Caco-2 (cell line): ENCODE measurements at places on chromosomes 12 and 14. TPM values are rescaled to one million over a fixed set of nuclear protein-coding genes. Genes with fewer than 3 reads are reported as not detected.

GRCh38 chr14:93951635-93952540, 24.5 kb downstream of the ASB2 start:
- no peak overlapping the region for H3K4me3 ChIP-seq
- H3K4me1 ChIP-seq, result 0 out of 2 replicates have a peak, but pooled peaks cover 3% of the 10 kb centered on the region
- DNase-seq, result no peak

DNA sequence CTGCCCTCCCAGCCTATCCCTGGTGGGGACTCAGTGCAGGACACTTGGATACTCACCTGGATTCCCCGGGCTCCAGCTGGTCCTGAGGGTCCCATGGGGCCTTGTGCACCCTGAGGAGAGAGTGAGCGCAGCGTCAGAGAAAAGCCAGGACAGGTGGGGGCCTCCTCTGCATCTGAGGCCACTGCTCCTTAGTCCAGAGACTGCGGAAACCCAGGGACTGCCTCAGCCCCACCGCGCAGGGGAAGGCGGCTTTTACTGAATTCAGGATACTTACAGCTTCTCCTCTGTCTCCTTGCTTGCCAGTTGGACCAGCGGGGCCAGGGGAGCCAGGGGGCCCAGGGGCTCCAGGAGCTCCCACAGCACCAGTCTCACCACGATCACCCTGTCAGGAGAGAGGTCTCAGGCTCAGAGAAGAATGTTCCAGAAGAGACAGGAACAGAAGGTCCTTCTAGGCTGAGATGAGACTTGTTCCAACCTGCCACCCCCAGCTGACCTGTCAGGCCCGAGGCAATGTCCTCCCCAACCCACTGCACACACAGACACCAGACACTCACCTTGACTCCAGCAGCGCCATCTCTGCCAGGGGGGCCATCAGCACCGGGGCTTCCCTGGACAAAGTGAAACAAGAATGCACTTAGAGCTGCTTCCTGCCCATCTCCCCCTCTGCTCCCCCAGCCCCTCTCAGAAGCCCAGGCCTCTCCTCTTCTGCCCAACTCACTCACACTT, 13.8 kb downstream of the TMEM106C start:
- no peak for DNase-seq
- no peaks in the 10 kb centered on the region for H3K4me1 ChIP-seq
- H3K36me3 ChIP-seq, result no peaks in the 10 kb centered on the region; the same call in 1 of the 2 replicates
- H3K4me3 ChIP-seq, result no peak overlapping the region
- no peaks in the 10 kb centered on the region for H3K27me3 ChIP-seq

GRCh38 chr12:57235017-57235727, 5.7 kb downstream of the SHMT2 start:
- H3K27me3 ChIP-seq, result peaks cover 4% of the 10 kb centered on the region
- no peak for DNase-seq
- H3K27ac ChIP-seq, result no peak overlapping the region
- H3K36me3 ChIP-seq, result peaks cover 8% of the 10 kb centered on the region
- peaks cover 12% of the 10 kb centered on the region; the same call in 1 of the 2 replicates for H3K4me1 ChIP-seq
- no peak overlapping the region for H3K4me3 ChIP-seq

DNA sequence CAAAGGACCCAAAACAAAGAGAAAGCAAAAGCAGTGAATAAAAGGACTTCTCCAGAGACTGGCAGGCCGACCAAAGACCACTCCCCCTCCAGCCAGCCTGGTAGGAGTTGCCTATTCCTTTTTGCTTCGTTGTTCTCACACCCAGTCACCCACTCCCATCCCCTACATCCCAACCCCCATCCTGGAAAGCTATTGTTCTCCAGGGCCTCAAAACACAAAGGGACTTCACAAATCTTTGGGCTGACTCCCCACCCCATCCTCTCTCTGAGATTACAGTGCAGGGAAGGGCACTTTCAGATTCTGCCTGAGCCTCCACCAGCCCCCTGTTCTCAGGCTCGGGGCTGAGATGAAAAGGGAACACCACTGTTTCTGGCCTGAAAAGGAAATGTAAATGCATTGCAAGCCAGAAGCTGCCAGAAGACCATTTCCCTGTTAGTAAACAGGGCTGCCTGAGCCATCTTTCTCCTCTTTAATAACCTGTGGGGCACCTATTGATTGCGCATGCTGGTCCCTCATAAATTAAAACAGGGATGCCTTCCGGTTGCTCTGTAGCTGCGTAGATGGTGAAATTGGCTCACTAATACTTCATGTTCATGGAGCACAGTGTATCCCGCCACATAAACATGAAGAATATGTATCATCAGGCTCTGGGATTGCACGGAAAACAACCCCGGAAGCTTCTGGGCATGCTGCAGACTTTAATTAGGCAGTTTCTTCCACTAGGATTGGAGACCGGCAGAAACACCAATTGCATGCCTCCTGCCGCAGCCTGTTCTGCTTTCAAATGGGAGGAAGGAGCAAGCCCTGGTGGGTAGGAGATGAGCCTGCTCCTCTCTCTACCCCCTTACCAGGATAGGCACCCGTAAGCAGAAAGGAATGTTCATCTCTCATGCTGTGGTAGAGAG, 130.3 kb upstream of the FUT8 start:
- H3K4me3 ChIP-seq, result no peak overlapping the region
- H3K27ac ChIP-seq, result peak overlapping the region; percentile 4
- no peak for DNase-seq
- no peaks in the 10 kb centered on the region for H3K36me3 ChIP-seq
- H3K4me1 ChIP-seq, result peaks cover 18% of the 10 kb centered on the region

DNA sequence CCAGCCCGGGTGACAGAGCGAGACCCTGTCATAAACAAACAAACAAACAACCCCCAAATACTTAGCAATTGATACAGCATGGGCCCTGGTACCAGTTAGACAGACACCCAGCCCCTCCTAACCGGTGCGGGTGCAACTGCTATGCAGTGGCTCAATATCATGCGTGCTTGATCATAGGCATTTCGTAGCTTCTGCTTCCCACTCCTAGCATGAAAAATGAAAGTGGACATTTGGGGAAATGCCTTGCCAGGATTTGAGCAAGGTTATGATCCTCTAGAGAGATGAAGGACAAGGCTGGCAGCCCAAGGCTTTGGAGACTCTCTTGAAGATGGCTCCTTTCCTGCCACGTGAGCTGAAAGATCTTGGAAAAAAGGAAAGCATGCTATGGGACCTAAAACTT, 13.7 kb downstream of the FGF6 start:
- no peaks in the 10 kb centered on the region for H3K4me1 ChIP-seq
- H3K27me3 ChIP-seq, result no peaks in the 10 kb centered on the region
- DNase-seq, result peak; percentile 12
- H3K4me3 ChIP-seq, result no peak overlapping the region

- H3K27ac ChIP-seq, result no peak overlapping the region
- no peak overlapping the region for H3K4me3 ChIP-seq
- DNase-seq, result no peak
- H3K27me3 ChIP-seq, result no peaks in the 10 kb centered on the region
These were observed 25.2 kb downstream of the RASSF3 start for GRCh38 chr12:64635356-64635998.

GRCh38 chr12:118925826-118926225, 55.5 kb upstream of the SRRM4 start:
- no peaks in the 10 kb centered on the region for H3K4me1 ChIP-seq
- DNase-seq, result no peak
- no peaks in the 10 kb centered on the region for H3K36me3 ChIP-seq
- no peak overlapping the region for H3K27ac ChIP-seq
- H3K4me3 ChIP-seq, result no peak overlapping the region
- no peaks in the 10 kb centered on the region for H3K27me3 ChIP-seq

DNA sequence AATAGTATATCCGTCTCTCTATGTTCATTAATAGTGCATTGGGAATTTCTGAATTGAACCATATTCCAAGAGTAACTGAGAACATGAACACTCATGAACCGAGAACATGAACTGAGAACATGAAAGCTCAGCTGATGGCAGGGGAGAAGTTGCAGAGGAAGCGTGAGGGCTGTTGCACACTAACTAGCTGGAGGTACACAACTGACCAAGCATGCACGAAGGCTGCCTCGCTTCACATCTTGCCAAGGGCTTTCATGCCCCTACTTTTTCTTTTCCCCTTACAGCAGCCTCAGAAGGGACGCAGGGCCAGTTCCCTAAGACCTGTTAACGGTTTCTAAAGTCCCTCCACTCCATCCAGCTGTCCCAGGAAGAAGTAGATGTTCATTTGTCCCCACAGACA, 4.3 kb downstream of the RNASE1 start:
- H3K4me1 ChIP-seq, result peaks cover 45% of the 10 kb centered on the region
- H3K4me3 ChIP-seq, result no peak overlapping the region
- H3K27ac ChIP-seq, result no peak overlapping the region
- no peaks in the 10 kb centered on the region for H3K27me3 ChIP-seq
- no peaks in the 10 kb centered on the region for H3K36me3 ChIP-seq

DNA sequence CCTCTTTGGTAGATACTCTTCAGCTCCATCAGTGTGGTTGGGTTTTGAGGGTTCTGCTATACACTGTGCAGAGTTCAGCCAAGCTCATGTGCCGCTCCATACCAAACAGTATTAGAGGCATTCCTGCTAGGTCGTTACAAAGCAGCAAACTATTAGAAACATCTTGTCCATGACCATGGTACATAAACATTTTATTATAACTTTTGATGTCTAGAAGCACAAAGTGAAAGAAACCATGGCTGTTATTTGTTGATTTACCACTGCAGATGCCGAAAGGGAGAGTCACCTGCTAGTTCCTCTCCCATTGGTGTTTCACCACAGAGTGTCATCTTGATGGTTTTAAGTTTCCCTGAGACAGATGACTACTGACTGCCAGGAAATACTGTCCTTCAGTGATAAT, 242.0 kb downstream of the ADAMTS20 start:
- H3K36me3 ChIP-seq, result no peaks in the 10 kb centered on the region
- H3K27ac ChIP-seq, result no peak overlapping the region
- no peaks in the 10 kb centered on the region for H3K27me3 ChIP-seq
- H3K4me3 ChIP-seq, result no peak overlapping the region
- no peak for DNase-seq

- no peak overlapping the region for H3K27ac ChIP-seq
- no peaks in the 10 kb centered on the region; the same call in 1 of the 2 replicates for H3K27me3 ChIP-seq
- DNase-seq, result no peak
- no peaks in the 10 kb centered on the region for H3K4me1 ChIP-seq
- no peak overlapping the region for H3K4me3 ChIP-seq
These were observed 577.5 kb downstream of the ALG10 start for GRCh38 chr12:34599530-34600513.

ISM2 gene
- 10.6 and 13.3 TPM in 2 replicates for total RNA-seq

CELA1 gene
- not detected in 2 replicates for total RNA-seq

KRT77 gene
- total RNA-seq, result not detected in 2 replicates

CGRRF1 gene
- total RNA-seq, result 12.0 and 12.3 TPM in 2 replicates

KRT1 gene
- 0.20 TPM in 1 of 2 replicates, not detected in the other for total RNA-seq
